ENCODE measurements at places on chromosomes 16 and 17.
A peak's percentile ranks its signal among the peaks of the same experiment; 100 is the strongest.

DNA sequence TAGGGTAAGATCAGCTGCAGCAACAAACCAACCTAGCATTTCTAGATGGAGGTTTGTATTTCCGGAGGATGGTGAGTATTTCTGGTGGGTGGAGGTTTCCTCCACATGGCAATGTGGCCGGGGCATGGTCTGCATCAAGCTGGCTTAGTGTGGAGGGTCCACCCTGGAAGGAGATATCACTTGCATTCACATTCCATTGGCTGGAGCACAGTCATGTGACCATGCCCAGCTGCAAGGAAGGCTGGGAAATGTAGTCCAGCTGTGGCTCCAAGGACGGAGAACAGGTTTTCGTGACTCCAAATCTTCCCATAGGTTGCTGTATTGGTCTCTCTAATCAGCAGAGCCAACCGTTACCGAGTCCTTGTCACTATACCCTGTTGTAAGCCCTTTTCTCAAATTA lies 68.7 kb downstream of the RAI1 start:
- peak; percentile 31 for DNase-seq

DNA sequence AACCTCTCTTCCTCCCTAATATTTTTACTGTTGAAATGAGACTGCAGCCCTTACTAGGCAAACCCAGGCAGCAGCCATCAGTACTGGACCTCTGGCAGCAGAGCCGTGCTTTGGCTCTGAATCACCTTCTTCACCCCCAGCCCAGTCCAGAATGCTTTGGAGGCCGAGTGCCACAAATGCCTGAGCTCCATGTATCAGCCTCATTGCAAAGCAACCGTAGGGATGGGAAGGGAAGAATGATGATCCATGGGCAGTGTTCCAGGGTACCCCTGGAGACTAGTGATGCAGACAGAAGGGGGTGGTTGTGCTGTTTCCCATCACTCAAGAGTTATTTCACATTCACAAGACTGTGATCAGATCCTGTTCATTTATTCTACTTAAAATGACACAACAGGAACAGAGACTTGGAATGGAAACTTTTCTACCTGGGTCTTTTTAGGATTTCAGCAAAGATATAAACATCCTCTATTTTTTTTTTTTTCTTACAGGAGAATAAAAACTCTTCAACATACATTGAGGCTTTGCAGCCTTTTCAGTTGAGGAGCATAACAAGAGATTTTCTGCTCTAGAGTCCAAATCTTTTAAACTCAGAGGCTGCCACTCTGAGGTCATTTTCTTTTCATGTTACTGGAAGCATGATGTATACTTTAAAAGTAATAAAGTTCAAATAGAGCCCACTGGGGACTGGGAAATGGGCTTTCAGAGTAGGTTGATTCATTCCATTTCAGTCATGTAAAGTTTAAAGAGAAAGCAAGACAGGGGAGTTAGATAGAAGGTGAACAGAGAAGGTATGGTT lies 138.3 kb downstream of the KCNJ2 start:
- no peak for DNase-seq

GRCh38 chr17:40598301-40598618 lies 33.0 kb upstream of the CCR7 start:
- DNase-seq: no peak

- DNase-seq: no peak
Observed at GRCh38 chr17:76370261-76370993, 14.0 kb upstream of the SPHK1 start.

DNA sequence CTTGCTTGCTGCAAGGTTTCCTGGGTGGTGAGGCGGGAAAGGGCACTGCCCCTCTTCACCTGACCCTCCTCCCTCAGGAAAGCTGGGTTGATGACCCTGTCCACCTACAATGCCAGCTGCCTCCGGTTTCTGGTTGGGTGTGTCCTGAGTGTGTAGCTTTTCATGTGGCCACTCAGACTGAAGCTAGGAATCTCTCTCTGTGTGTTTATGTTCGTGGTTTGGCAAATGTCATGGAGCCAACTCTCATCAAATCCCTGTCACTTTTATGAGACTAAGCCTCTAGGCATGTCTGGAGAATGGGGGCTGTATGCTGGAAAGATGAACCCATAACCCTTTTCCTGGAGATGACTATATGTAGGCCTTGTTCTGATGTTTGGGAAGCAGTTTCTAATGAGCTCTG lies 17.1 kb downstream of the PLEKHG4 start:
- no peak for DNase-seq

- DNase-seq: no peak
Observed at GRCh38 chr17:16878084-16878483, 93.8 kb downstream of the TNFRSF13B start.

GRCh38 chr17:34246446-34246845 lies 8.6 kb upstream of the CCL2 start:
- no peak for DNase-seq

- peak; percentile 46 for DNase-seq
Observed at GRCh38 chr17:44911133-44912001, 3.9 kb downstream of the GFAP start.

DNA sequence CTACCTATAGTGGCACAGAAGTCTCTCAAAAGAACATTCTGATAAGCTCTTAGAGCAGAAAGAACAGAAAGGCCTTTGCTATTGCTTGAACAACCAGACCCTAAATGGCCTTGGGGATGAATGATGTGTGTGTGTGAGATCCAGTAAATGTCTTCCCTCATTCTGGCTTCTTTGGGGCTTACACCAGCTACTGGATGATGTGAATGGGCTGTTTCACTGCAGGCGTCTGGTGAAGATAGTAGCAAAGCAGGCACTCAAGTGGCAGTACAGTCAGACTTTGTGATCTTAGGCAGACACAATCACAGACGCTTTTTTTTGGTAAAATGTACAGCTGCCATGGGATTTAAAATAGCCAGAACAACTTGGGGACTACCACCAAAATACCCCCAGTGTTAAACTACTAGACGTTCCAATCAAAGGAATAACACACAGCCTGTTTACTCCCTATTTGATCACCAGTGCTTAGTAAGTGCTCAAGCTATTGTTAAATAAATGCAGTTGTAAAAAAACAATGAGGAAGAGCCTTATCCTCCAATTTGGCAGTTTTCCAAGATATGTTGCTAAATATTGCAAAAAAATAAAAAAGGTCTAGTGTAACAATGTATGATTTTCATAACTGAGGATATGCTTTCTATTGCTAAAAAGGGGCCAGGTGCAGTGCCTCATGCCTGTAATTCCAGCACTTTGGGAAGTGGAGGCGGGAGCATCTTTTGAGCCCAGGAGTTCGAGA lies 17.9 kb downstream of the NDUFAB1 start:
- DNase-seq: no peak

DNA sequence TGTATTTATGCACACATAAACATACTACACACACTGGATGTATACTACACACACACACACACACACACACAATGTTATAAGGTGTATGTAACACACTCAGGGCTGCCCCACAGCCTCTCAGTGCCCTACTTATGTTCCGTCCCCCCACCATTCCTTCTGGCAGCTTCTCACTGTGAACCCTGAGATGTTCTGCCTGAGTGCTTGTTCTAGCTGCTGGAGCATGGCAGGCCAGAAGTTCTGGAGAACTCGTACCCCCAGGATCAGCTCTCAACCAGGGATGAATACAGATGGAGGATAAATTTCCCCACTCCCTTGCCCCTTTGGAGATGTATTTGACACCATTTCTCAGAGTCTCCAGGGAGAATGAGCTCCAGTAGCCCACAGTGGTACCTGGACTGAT lies 76.4 kb downstream of the CDH13 start:
- DNase-seq: no peak

DNA sequence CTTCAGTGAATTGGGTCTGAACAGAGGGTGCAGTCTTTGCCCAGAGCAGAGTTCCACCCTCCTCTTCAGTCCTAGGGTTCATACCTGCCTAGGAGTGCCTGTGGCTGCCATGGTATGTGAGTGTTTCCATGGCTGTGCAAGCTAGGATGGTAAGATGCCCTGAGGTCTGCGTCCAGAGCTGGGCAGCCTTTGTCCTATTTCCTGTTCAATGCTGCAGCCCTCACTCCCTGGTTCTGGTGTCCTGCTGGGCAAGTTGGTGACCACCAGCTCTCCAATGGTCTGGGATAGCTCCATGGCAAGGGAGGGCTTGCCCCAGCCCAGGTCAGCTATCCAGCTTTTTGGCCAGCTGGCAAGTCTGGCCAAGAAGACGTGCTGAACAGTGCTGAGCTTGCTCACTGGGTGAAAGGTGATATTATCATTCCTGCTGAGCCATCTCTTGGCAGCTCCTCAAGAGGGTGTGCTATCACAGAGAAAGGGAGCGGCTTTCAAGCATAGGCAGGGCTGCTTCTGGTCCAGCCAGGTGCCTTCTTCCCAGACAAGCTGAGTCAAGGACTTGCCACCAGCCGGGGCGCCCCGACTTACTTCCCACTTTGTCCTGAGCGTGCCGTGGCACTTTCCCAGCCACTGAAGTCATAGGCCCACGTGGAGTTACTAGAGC lies 13.0 kb upstream of the NFATC3 start:
- no peak for DNase-seq
